ENCODE measurements at places on chromosomes 4 and X.

DNA sequence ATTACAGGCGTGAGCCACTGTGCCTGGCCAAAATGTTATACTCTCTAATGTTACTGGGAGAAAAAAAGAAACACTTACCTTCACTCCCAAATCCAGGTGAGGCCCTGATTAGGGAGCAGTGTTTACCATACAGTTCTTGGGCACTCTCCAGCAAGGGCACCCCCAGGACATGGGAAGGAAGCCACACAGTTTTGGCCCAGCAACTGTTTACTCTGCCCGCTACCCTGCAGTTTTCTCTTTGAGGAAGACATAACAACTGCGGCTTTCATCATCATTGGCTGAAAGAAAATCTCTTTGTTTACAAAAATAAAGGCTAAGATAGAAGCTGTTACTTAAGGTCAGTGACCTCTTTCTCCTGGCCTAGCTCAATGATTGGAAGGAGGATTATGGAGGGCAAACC is 145.5 kb upstream of the DUSP21 start:
- DNase-seq = no peak

GRCh38 chr4:71867598-71867997 is 83.7 kb upstream of the GC start:
- DNase-seq = no peak

- DNase-seq = no peak
These were observed 249.4 kb downstream of the HNRNPD start for GRCh38 chr4:82124365-82124764.

DNA sequence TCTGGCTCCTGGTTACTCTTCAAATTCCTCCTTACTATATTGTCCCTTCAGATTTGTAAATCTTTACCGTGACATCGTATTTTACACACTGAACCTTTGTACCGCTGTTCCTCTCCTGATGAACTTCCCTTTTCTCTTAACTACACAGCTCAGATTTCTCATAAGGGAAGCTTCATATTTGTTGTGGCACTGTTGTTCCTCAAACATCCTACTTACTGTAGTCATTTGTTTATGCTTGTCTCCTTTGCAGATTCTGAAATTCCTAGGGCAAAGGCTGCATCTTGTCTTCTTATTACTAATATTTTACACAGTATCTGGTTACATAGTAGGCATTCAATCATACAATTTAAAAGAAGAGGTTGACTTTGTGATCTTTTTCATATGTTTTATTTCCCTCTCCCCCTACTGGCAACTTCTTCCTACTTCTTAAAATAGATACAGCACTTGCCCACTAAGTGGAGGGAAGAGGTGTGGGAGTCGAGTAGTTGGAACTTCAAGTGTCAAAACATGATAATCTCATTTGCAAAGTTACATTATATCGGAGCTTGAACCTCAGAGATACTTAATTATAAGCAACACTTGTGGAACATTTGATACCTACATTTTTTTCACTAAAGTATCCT is 50.0 kb downstream of the TET2 start:
- DNase-seq = peak; percentile 21

DNA sequence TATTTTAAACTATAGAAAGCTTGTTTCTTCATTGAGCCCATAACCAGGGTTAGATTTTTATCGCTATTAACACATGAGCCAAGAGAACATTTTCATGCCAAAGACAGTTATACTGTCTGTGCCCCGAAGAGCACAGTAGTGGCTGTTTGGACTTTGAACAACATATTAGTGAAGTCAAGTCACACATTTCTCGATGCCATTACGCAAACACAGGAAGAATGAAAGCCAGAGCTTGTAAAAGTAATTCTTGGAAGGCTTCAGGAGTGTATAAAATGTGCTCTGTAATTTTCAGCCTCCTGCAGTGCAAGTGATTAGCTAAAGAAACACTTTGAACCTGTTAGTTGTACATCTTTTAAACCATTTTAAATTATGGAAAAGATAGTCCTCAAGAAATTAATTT is 590.7 kb upstream of the PITX2 start:
- DNase-seq = no peak

DNA sequence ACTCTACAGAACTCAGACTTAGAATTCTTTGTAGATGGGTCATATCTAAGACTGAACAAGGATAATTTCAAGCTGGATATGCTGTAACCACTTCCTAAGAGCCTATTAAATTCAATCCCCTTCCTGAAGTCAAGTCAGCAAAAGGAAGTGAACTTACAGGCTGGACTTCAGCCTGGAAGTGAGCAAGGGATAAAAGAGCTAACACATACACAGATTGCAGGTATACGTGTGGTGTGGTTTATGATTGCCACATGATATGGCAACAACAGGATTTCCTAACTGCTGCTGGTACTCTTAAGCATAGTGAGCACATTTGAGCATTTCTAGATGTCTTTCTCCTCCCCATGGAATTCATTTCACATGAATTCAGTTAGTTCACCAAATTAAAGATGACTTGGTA is 38.2 kb upstream of the UXT start:
- DNase-seq = no peak

- no peak for DNase-seq
These were observed 83.6 kb downstream of the MXRA5 start for GRCh38 chrX:3262901-3263300.

DNA sequence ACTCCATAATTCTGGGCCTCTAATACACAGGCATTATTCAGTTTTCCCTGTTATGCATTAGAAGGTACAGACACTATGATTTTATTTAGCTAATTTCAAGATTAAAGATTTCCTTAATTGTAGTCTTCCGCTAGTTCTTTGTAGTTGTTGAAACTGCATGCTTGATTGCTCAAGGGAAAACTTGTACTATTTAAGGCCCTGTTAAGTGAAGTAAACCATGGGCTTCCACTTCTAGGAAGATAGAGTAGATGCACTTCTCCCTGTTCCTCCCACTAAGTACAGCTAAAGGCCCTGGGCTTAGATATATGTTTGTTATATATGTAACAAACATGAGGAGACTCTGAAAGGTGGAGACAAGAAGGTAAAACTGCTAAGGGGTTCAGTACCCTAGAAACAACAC is 215.8 kb upstream of the LEF1 start:
- no peak for DNase-seq

- DNase-seq = no peak
These were observed 891 bp downstream of the XK start for GRCh38 chrX:37686369-37686995.

- no peak for DNase-seq
These were observed 45.2 kb upstream of the HGFAC start for GRCh38 chr4:3396600-3396999.

GRCh38 chrX:7444967-7445366 is 297.0 kb upstream of the PUDP start:
- no peak for DNase-seq

DNA sequence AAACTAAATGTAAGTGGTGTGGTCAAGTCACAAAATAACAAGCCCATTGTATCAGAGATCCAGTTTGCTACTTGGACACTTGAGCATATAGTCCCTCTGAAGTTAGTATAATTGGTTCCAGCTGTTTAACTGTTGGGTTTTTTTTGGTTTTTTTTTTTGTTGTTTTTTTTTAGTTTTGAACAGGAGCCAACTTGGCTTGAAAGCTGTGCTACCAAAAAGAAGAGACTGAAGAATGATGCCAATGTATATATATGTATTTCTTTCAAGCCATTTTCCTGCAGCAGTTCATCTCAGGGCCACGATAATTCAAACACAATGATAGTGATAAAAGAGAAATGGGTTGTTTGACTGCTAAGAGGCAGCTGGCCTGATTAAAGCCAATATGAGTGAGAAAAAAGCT is 138.3 kb downstream of the PCDH18 start:
- DNase-seq = no peak

DNA sequence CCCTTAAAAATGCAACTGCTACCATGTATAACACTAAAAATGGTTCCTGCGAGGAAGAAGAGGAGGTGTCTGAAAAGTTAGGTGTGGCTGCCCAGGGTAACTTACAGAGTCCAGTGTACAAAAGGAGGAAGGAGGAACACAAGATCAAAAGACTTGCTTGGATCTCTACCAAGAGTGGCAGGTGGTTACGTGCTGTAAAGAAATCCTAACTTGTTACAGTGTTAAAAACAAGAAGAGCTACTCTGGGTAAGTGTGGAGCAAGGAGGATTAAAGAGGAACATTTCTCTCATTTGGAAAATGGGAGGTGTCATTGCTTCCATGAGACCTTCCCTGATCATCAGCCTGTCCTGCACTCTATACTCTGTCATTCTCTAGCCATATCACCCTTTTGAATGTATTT is 242.0 kb downstream of the PTTG2 start:
- no peak for DNase-seq

DNA sequence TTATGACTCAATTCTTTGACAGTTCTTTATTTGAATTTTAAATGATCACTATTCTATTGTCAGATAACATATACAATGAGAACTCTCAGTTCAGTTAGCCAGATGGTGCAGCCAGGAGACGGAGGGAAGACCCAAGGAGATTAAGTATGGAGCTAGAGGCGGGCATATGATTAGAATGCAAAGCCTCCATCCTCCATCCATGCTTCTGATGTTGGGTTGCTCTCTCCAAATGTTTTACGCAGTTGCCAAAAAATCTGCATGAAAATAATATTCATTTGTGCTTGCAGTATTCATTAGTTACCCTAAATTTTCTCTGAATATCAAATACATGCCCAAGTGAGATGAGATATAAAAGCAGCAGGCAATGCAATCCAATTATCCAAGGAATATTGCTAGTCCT is 874.8 kb downstream of the C4orf33 start:
- DNase-seq = no peak

GRCh38 chr4:13289391-13289790 is 194.7 kb downstream of the RAB28 start:
- DNase-seq = no peak

DNA sequence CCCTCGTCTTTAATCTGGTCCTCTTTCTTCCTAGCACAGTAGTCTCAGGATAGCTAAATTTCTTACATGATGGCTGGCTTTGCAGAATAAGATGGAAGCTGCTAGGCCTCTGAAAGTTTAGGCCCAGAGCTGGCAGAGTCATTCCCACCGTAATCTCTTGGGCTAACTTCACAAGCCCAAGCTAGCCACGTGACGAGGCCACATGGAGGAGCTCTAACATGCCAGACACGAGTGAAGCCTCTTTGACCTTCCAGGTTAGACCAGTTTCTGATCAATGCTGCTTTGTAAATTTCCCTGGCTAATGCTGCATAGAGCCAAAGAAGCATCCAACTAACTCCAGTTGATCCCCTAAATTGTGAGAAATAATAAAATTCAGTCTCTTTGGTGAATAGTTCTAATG is 9.5 kb upstream of the CENPE start:
- DNase-seq = no peak
